Glutamatergic neuron (in vitro differentiated cells): ENCODE measurements at places on chromosomes 16 and 17. TPM values are rescaled to one million over a fixed set of nuclear protein-coding genes. Genes with fewer than 3 reads are reported as not detected.
A peak's percentile ranks its signal among the peaks of the same experiment; 100 is the strongest.

DNA sequence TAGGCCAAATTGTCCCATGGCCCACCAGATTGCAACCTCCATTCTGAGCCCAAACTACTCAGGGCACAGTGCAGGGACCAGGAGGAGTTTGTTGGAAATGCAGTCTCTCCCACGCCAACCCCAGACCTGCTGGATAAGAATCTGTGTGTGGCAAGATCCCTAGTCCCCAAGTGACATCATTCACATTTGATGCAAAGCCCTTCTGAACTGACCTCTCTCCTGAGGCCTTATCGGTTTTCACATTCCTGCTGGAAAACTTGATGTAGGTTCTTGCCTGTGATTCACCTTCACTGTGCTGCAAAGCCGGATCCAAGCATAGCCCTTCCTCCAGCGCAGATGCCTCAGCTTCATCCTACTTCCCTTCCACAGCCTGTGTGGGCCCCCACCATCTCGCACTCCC is 6.6 kb upstream of the SHCBP1 start:
- peaks cover 4% of the 10 kb centered on the region for H3K27me3 ChIP-seq
- H3K4me1 ChIP-seq, result peaks cover 7% of the 10 kb centered on the region
- no peak for DNase-seq

The OR2C1 gene
- not detected for total RNA-seq

The PRDM7 gene
- total RNA-seq, result not detected

- no peaks in the 10 kb centered on the region for H3K36me3 ChIP-seq
- DNase-seq, result peak; percentile 27
- peak overlapping the region; percentile 93 for H3K4me3 ChIP-seq
- peak overlapping the region; percentile 82 for H3K27ac ChIP-seq
These were observed 487 bp downstream of the RANBP10 start for GRCh38 chr16:67805718-67806427.

- no peak overlapping the region for H3K4me3 ChIP-seq
- no peaks in the 10 kb centered on the region for H3K36me3 ChIP-seq
- H3K4me1 ChIP-seq, result no peaks in the 10 kb centered on the region
- peaks cover 2% of the 10 kb centered on the region for H3K27me3 ChIP-seq
- no peak for DNase-seq
These were observed 111.0 kb upstream of the TNRC6C start for GRCh38 chr17:77847221-77848085.
